A549 (cell line): ENCODE measurements at places on chromosomes 7 and 10.

- DNase-seq: no peak
Measured at GRCh38 chr7:90708841-90709317, 112.8 kb downstream of the CDK14 start.

DNA sequence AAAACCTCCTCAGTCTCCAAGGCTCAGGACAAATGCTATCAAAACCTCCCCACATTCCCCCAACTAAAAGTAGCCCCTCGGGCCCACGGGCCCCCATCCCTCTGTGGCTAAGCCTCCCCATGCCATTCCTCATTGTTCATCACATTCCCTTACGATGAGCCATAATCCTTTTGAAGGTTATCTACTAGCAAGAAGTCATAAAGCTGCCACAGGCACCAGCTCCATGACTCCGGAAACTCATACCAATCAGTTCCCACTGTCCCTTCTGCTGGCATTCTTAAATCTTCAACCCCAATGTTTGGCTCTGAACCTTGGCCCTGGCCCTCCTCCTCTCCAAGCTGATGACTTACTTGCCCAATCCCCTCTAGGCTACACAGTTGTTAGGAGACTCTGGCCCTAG lies 19.4 kb upstream of the TM9SF3 start:
- no peak for DNase-seq

DNA sequence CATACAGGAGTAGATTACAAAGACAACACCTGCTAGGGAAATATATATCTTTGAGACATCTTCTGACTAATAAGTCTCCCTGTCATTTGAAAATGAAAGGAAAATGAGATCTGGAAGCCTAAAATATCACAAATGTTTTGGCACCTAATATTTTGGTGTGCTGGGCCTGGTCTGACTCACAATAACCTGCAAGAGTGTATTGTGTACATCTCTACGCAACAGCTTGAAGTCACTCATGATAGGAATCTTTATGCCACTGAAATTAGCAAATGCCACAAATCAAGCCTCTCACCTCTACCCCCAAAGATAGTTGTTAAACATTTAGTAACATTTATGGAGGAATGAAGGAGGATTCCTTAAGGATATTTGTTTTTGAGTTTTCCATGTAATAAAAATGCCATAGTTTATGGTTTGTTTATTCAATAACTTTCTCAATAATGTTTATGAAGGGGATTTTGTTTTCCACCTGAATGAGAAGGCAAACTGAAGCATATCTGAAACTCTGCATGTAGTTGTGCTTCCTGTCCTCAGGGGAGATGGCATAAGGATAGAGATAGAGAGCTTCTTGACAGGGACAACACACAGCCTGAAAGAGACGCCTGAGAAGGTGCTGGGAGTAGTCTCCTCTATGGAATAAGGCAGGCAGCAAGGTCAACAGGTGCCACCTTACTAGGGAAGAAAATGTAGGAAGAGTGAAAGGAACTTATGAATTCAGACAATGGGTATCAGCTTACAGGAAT lies 197.4 kb downstream of the AHR start:
- DNase-seq: no peak

- no peak for DNase-seq
Measured at GRCh38 chr10:17740668-17741067, 11.3 kb upstream of the TMEM236 start.

DNA sequence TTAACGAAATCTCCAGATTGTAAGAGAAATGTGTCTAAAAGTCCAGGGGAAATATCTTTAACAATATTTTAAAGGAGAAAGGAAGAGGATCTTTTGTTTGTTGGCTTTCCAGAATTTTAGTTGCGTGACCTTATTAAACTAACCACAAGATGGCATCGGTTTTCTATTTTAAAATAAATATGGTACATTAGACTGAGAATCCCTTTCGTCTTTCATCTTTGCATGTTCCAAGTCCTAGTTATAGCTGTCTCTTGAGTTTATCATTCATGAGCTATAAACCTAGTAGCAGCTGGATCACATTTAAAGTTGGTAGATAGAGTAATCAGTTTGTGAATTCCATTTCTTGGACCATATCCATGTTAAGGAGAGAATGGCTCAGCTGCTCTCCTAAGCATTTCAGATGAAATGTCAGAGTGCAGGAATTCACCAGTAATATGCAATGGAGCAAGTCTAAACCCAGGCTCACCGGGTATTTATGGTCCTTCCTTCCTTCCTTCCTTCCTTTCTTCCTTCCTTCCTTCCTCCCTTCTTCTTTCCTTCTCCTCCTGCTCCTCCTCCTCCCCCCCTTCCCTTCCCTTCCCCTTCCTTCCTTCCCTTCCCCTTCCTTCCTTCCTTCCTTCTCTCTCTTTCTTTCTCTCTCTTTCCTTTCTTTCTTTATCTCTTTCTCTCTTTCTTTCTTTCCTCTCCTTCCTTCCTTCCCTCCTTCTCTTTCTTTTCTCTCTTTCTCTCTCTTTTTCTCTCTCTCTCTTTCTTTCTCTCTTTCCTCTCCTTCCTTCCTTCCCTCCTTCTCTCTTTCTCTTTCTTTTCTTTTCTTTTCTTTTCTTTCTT lies 57.8 kb upstream of the RAB18 start:
- peak; percentile 31 for DNase-seq
